ENCODE measurements at places on chromosomes 3 and 15. TPM values are rescaled to one million over a fixed set of nuclear protein-coding genes. Genes with fewer than 3 reads are reported as not detected.

DNA sequence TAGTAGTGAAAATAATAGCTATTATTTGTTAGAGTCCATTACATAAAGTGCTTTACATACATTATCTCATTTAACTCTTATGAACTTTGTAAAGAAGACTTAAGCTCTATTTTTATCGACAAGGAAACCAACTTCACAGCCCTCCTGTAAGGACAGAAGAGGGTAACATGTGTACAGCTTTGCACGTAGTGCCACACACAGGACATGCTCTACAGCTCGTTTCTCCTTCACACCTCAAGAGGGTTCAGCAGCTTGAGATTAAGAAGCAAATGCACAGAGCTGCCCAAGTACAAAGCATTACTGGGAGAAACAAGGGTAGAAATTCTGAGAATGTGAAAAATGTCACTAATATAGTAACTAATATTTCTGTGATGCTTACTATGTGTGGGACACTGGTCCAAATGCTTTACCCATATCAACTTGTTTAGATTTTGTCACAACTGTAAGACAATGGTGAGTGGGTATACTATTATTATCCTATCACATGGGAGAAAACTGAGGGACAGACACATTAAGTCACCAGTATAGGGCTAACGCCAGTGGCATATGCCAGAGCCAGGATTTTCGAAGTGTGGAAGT is 327.8 kb downstream of the CTNNB1 start:
- no peak overlapping the region for H3K4me3 ChIP-seq
- H3K27ac ChIP-seq = no peak overlapping the region
- no peaks in the 10 kb centered on the region for H3K4me1 ChIP-seq
- no peak for DNase-seq

GRCh38 chr3:27844052-27844675 is 122.0 kb upstream of the EOMES start:
- no peak overlapping the region for H3K4me3 ChIP-seq
- H3K27me3 ChIP-seq = no peaks in the 10 kb centered on the region
- H3K4me1 ChIP-seq = no peaks in the 10 kb centered on the region
- no peak overlapping the region for H3K27ac ChIP-seq
- H3K36me3 ChIP-seq = no peaks in the 10 kb centered on the region

DNA sequence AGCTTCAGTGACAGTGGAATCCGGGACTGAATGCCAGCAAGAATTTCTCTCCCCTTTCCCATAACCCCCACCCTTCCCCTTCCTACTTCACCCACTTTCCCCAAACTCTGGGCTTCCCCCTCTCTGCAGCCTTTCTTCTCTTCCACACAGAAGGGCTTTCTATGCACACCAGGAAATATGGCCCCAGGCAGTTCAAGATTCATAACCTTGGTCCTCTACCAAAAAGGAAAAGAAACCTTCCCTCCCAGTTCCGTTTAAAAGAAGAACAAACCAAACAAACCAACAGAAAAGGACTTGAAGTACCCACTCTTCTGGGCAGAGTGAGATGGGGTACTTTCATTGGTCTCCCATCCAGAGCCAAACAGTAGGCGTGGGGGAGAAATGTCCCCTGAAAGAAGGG is 68.8 kb upstream of the ABHD2 start:
- H3K4me1 ChIP-seq = peaks cover 16% of the 10 kb centered on the region
- peaks cover 4% of the 10 kb centered on the region for H3K27me3 ChIP-seq

- DNase-seq = peak; percentile 37
- peaks cover 3% of the 10 kb centered on the region for H3K4me1 ChIP-seq
- H3K36me3 ChIP-seq = no peaks in the 10 kb centered on the region
- peak overlapping the region; percentile 80 for H3K27ac ChIP-seq
Observed at GRCh38 chr15:64355348-64355943, 527 bp downstream of the CSNK1G1 start.

DNA sequence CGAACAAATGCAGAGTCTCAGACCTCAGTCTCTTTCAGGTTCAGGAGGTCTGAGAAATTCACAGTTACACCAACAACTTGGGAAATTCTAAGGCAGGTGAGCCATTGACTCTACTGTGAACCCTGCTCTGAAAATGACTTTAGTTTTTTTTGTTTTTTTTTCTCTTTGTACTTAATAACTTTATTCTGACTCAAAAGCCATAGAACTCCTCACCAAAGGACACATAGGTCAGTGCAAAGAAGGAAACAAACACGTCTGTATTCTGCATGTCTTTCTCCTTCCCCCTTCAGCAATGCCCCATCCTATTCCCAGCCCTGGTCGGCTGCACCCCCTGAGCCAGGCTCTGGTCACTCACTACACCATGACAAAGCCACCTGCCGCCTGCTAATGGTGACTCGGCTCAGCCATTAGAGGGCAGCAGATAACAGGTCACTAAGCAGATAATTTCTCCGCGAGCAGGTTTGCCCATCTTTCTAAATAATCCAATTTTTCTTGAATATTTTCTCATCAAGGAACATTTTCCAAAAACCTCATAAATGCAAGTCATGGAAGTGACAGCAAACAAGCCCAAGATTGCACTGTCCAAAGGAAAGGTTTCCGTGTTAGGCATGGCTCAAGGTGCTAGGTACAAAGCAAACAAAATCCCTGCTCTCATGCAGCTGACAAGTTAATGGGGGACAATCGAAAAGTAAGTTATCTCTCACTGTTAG is 37.7 kb downstream of the TM4SF4 start:
- H3K36me3 ChIP-seq = no peaks in the 10 kb centered on the region
- peak; percentile 81 for DNase-seq
- H3K27ac ChIP-seq = no peak overlapping the region
- no peaks in the 10 kb centered on the region for H3K27me3 ChIP-seq
- H3K4me3 ChIP-seq = no peak overlapping the region

- no peak overlapping the region for H3K4me3 ChIP-seq
- DNase-seq = no peak
- peaks cover 2% of the 10 kb centered on the region for H3K36me3 ChIP-seq
- no peaks in the 10 kb centered on the region for H3K4me1 ChIP-seq
Observed at GRCh38 chr3:71350998-71351397, 232.5 kb downstream of the FOXP1 start.

- no peaks in the 10 kb centered on the region for H3K27me3 ChIP-seq
- no peak overlapping the region for H3K4me3 ChIP-seq
- H3K4me1 ChIP-seq = peaks cover 80% of the 10 kb centered on the region
- H3K27ac ChIP-seq = peak overlapping the region; percentile 88
- DNase-seq = no peak
- peaks cover 5% of the 10 kb centered on the region for H3K36me3 ChIP-seq
Observed at GRCh38 chr3:45552031-45552793, 42.3 kb upstream of the LIMD1 start.

DNA sequence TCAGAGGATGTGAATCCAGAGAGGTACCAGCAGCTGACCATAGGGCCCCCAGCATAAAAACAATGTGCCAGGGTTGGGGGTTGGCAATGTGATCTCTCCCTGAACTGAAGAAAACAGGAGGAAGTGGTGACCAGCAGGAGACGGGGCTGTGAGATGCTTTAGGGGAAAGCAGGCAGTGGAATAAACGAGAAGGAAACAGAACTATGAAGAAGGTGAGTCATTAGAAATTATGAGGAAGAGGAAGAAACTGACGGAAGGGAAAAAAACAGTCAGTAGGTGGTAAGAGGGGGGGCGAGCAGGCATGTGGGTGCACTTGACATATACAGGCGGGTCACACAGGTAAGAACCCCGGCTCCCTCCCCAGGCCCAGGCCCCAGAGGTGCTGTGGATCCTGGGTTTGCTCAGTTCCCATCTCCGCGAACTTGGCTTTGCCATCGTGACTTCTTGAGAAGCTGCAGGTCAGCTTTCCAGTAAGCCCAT is 42.2 kb upstream of the B3GNT5 start:
- peak overlapping the region; percentile 71 for H3K27ac ChIP-seq
- peaks cover 14% of the 10 kb centered on the region for H3K4me1 ChIP-seq
- peak; percentile 76 for DNase-seq
- H3K4me3 ChIP-seq = no peak overlapping the region
- H3K36me3 ChIP-seq = no peaks in the 10 kb centered on the region

DNA sequence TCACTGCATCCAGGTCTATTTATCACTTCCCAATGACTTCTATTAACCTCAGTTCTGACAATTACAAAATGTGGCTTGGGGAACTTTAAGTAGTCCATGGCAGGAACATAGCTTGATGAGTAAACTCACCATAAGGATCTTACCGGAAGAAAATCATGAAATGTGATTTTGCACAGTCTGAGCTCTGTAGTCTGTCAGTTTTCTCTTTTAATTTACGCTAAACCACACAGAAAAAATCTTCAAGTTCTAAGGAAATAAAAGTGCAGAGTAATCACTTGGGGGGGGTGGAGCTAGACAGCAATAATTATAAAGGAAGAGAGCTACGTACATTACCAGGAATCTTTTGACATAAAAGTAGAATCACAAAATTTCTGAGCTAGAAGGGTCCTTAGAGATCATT is 9.2 kb downstream of the TBC1D5 start:
- H3K4me1 ChIP-seq = no peaks in the 10 kb centered on the region
- H3K27ac ChIP-seq = no peak overlapping the region
- peaks cover 10% of the 10 kb centered on the region for H3K36me3 ChIP-seq
- DNase-seq = no peak

The ZNF774 gene
- polyA plus RNA-seq = 2.3 TPM

The P3H2 gene
- polyA plus RNA-seq = 64.4 TPM

All from muscle of leg (tissue), 16 donors.